Head of caudate nucleus (tissue), 42 donors: ENCODE measurements at places on chromosomes 1 and 21.

GRCh38 chr1:244974550-244974949 lies 110.2 kb upstream of the HNRNPU start:
- no peak for DNase-seq

DNA sequence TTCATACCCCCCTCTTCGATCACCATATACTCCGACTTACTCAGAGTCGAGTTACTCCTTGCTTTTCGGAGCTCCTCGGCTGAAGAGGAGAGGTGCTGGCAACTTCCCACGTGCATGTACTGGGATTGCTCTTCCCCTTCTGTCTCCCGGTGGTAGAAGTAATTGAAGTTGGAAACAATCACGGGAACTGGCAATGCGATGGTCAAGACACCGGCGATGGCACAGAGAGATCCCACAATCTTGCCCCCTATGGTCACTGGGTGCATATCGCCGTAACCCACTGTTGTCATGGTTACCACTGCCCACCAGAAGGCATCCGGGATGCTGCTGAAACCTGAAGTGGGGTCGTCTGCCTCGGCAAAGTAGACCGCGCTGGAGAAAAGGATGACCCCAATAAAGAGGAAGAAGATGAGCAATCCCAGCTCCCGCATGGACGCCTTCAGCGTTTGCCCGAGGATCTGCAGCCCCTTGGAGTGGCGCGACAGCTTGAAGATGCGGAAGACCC lies 1.5 kb downstream of the KCNA3 start:
- no peak for DNase-seq

DNA sequence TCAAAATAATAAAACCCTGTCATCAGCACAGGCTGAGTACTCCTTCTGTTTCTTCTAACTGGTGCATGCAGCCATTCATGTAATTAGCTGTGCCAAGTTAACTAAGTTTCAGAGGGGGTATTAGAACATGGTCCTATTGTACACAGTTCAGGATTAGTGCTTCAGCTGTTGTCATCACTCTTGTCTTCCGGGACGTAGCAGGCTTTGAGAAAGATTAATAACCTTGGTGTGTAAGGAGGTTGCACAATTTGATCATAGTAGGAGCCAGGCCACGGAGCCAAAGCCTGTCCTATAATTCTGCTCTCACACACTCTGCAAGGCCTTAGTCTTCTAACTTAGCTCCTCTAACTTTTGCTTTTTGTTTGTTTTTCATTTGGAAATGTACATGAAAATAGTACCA lies 44.7 kb downstream of the PTGFRN start:
- DNase-seq = no peak

DNA sequence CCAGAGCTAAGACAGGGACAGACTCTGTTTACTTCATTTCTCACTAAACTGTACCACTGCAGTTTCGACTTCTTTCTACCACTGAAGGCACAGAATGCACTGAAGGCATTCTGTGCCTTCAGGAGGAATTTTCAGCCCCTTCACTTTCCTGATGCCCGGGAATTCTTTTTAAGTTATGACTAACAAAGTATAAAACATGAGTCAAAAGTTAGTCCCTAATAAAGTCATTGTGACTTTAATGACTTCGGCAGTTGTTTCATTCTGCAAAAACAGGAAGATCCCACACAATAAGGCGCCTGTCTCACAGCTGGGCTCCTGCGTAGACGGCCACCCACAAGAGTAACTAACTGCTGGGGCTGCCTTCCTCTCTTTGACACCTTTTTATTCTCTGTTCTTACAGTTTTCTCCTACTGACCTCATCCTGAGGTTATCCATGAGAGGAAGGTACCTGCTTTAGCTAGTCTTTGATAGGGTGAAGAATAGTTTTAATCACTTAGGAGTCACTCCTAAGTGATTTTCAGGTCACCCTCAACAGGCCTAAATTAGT lies 183.9 kb upstream of the SGIP1 start:
- peak; percentile 61 for DNase-seq

DNA sequence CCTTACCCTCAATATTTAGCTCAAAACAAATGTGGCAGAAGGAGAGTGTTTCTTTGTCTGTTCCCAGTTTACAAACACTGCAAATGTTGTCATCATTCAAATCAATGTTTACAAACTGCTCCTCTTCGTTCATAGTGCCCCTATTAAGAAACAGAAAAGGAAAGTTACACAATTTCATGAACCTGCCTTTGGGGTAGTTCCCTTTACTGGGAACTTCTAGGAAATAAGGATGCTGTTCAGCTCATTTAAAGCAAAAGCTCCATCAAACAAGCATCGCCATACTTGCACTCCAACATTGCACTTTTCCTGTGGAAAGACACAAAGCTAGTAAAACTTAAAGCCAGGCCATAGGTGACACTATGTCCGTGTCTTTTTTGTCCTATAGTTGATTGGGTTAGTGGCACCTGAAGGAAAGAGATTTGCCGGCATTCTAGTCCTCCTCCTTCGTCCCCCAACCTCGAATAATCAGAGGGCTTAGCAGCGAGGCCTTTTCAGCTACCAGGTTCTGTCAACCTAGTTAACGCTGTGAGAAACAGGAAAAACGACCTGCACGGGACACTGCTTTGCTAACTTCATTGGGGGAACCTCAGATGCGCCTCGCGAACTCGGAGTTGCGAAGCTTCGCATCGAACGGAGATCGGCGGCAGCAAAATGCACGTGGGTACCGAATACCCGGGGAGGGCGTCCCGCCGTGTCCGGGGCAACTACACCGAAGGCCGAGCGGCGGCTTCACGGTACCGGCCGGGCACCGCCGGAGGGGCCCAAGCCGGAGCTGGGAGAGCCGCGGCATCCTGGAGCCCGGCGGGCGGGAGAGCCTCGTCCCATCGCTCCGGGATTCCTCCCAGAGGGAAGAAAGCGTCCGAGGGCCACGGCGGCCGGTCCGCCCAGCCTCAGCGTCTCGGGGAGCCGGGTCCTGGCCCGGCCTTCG lies 706 bp downstream of the C21orf91 start:
- peak; percentile 32 for DNase-seq

DNA sequence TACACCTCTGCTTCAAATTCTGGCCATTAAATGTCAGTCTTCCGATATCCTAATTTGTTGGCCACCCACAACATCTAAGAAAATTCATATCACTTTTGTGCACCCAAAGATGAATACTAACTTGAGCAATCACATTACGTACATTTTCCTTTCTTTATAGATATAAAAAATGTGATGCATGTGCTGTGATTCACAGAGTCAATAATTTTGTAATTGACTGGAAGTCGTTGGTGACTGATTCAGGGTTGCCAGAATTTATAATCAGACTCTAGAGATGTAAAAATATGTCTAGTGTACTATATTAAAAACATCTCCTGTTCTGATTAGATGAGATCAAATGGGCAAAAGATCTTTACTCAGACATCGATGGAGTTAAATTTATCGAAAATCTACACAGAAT lies 150.0 kb upstream of the KCTD3 start:
- no peak for DNase-seq

- DNase-seq = no peak
These were observed 107.7 kb upstream of the PLXNA2 start for GRCh38 chr1:208351838-208352237.

GRCh38 chr1:230058626-230059025 lies 8.4 kb upstream of the GALNT2 start:
- DNase-seq = no peak

DNA sequence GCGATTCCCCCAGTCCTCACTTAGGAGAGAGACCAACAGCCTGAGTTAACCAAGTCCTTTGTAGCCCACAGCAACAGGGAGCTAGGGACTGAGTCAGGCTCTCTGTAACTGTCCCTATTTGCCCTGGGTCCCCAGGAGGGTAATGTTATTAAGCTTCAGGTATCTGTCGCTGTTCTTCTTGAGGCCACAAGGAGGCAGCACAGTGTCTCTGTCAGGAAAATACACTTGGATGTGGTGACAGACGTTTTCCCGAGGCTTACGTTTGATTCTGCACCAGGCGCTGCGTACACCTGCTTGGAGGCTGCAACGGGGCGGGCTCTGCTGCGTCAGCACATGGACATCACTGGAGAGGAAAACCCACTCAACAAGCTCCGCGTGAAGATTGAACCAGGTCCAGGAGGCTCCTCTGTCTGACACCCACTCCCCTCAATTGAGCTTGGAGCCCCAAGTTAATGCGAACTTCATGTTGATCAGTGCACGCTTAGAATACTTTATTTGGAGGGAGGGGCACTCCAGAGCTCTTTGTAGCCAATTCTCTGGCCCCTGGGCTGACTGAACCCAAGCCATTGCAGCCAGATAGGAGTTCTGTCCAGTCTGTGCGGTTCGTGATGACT lies 10.7 kb upstream of the ELF3 start:
- DNase-seq = no peak

DNA sequence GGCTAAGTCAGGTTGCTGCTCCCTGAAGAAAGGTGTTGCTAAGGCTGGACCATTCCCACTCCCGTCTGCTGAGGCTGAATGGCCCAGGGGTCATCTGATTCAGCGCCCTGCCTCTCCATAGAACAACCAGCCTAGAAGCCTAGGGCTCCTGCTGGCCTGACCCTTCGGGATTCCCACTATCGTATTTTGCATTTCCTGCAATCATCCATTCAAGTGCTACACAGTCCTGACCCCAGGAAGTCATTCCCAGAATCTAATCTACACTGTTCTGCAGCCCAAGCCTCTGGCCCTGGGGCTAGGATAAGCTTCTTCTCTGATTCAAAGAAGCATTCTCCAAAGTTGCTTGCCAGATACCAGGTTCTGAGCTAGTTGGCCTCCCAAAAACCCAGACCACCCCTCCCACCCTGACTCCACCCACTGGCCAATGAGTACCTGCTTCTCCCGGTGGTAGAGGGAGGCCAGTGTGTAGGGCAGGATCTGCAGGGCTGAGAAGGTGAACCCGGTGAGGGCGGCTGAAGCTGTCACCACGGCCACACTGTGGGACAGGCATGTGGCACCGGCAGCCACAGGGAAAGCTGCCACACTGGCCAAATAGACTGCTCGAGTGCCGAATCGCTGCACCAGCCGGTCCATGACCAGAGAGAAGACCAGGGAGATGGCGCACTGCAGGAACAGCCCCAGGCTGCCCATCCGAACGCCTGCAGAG lies 18.7 kb downstream of the SLC45A3 start:
- no peak for DNase-seq

GRCh38 chr1:80154176-80154575 lies 1147.6 kb upstream of the ADGRL4 start:
- no peak for DNase-seq

DNA sequence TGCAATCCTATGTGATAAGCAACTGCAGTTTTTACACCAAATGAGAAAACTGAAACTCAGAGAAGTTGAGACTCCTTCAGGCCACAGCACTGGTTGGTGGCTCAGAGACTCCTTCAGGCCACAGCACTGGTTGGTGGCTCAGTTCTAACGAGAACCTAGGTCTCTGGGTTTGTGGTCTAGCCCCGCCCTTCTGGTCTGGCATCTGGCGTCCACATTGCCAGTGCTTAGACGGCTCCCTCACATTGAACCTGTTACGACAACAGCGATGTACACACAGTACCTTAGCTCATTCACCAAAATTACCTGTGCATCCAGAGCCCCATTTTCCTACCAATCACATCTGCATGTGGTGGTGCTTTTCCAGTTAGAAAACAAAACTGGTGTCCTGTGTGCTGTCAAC lies 66.1 kb downstream of the NID1 start:
- DNase-seq = no peak

DNA sequence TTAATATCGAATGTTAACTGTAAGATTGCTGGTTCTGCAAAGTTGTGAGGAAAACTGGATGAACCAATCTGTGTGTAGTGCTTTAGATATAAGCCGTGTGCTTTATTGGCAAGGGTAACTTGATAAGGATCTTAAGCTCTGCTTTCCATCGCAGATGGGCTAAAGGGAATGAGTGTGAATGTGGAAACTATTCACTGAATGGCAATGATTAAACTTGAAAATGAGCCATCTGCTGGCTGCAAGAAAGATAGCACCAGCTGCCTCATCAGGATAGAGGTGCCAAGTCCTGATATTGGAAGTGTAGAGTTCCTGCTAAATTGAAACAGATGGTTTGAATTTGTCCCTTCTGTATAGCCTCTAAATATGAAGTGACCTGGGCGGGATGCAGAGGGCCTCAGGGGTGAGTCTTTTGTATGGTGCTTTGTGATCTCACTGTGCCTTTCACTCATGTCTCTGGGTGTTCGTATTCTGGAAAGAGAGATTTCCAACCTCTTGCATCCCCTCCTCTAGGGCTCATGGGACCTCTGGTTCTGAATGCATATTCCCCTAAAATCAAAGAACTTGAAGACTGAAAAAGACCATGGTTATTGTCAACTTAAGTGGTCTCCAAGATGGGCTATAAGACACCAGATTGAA lies 9.2 kb downstream of the FCRL3 start:
- no peak for DNase-seq

- DNase-seq = no peak
These were observed 10.5 kb downstream of the C1orf167 start for GRCh38 chr1:11772458-11772857.

GRCh38 chr1:221979444-221980032 lies 237.6 kb upstream of the DUSP10 start:
- DNase-seq = no peak

GRCh38 chr1:54337928-54338327 lies 68.3 kb downstream of the SSBP3 start:
- no peak for DNase-seq

DNA sequence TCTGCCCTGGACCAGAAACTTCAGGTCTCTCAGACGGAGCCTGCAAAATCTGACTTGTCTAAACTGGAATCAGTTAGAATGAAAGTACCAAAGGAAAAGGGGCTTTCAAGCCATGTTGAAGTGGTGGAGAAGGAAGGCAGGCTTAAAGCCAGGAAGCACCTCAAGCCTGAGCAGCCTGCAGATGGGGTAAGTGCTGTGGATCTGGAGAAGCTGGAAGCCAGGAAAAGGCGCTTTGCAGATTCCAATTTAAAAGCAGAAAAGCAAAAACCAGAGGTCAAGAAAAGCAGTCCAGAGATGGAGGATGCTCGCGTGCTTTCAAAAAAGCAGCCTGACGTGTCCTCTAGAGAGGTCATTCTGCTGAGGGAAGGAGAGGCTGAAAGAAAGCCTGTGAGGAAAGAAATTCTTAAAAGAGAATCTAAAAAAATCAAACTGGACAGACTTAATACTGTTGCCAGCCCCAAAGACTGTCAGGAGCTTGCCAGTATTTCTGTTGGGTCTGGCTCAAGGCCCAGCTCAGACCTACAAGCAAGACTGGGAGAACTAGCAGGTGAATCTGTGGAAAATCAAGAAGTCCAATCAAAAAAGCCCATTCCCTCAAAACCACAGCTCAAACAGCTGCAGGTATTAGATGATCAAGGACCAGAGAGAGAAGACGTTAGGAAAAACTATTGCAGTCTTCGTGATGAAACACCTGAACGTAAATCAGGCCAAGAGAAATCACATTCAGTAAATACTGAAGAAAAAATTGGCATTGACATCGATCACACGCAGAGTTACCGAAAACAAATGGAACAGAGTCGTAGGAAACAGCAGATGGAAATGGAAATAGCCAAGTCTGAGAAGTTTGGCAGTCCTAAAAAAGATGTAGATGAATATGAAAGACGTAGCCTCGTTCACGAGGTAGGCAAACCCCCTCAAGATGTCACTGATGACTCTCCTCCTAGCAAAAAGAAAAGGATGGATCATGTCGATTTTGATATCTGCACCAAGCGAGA lies 46.6 kb downstream of the ZBTB17 start:
- DNase-seq = no peak

- no peak for DNase-seq
These were observed 23.8 kb downstream of the IER5 start for GRCh38 chr1:181112071-181112929.

- DNase-seq = no peak
These were observed 115.0 kb downstream of the FCRL5 start for GRCh38 chr1:157437296-157437695.

GRCh38 chr21:42677339-42678321 lies 24.2 kb downstream of the PDE9A start:
- no peak for DNase-seq
